ENCODE measurements at places on chromosomes 4 and X.

DNA sequence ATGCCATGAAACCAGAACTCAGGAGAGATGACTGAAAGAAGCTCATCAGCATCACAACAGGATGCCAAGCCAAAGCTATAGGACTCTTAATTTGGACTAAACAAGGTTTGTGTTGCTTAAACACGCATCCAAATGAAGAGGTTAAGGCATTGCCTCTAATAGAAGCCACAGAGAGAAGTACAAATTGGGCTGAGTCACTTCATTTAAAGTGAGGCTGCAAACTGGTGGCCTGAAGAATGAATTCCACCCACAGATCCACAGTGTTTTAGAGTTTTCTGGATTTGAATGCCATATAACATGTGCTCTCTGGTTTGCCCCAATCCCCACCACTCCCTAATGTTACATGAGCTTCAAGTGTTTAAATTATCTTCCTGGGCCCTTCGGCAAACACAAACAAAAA is 103.5 kb downstream of the FIP1L1 start:
- DNase-seq, result no peak

GRCh38 chr4:16537926-16538325 is 311.7 kb upstream of the TAPT1 start:
- DNase-seq, result no peak

DNA sequence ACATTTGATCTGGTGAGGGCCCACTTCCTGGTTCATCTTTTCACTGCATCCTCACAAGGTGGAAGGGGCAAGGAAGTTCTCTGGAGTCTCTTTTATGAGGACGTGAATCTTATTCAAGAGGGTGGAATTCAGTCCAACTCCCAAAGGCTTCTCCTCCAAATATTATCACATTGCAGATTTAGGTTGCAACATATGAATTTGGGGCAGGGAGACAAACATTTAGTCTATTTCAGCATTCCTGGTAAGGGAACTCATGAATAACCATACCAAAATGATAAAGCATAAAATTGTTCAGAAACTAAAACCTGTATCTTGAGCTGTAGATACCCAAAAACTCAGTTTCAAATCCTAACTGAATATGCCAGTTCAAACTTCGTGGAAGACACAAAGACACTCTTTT is 246.8 kb downstream of the QDPR start:
- no peak for DNase-seq

DNA sequence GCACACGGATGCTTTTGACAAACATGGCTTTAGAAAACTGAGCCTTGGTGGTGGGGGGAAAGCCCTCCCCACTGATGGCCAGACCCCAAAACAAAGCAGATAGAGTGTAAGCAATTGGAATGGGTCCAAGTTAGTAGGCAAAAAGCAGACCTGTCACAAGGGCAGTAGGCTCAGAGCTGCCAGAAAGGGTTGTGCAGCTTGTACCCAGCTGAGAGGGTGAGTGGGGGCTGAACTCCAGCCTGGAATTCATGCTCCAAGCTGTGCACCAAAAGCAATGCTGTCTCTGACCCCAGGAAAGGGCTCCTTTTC is 101.1 kb upstream of the TEX13D start:
- DNase-seq, result no peak

DNA sequence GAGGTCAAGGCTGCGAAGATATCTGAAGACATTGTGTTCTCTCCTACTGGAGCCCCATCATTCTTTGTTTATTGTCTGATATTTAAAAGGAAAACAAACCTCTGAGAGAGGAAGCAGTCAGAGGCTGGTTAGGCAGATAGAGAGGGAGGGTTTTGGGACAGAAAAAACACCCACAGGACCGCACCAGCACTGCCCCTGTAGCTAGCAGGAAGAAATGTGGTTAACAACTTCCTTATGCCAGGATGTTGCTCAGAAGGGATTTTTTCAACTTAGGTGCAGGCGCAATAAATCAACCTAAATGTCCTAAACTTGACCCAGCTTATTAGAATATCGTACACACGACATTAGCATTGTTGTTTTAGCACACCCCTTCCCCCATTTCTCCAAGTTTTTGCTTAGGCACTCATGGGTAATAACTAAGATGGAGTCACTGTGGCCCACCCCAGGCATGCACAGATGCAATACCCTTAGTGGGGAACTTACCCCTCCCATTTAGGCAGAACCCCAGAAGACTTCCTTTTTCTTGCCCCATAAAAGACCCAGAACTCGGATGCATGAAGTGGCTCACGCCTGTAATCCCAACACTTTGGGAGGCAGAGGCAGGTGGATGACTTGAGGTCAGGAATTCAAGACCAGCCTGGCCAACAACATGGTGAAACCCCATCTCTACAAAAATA is 2.8 kb upstream of the ZNF718 start:
- DNase-seq, result no peak

Data from stimulated activated CD4-positive, alpha-beta T cell treated with anti-CD3 and anti-CD28 coated beads, Interleukin-1b, Interleukin-23, amount 100 ng/mL, for 4 hours (primary cell).